ENCODE measurements at places on chromosomes 5 and 9.

DNA sequence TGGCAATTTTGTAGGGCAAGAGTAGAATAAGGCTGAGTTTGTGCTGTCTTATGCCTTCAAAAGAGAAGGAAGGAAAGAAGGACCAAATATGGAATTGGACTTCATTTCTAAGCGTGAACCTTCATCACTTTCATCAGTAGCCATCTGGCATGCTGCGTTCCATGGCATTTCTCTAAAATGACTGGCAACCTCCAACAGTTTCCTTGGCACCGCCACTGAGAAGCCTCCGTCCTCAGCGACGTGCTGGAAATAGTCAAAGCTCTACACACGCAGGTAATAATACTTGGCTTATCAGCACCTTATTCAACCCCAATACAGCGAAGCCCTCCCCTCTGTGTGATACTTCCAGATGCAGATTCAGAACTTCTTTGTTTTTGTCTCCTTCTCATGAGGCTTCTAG is 169.7 kb upstream of the CD180 start:
- no peak for DNase-seq

- no peak for DNase-seq
Measured at GRCh38 chr9:131319486-131319885, 30.0 kb downstream of the PLPP7 start.

GRCh38 chr5:37723162-37723961 is 116.5 kb downstream of the GDNF start:
- peak; percentile 36 for DNase-seq

- DNase-seq = no peak
Measured at GRCh38 chr5:33317271-33317670, 123.5 kb upstream of the TARS1 start.

- DNase-seq = peak; percentile 10
Measured at GRCh38 chr5:102545175-102545574, 46.4 kb upstream of the SLCO6A1 start.

- no peak for DNase-seq
Measured at GRCh38 chr9:120625222-120625621, 45.3 kb upstream of the CDK5RAP2 start.

DNA sequence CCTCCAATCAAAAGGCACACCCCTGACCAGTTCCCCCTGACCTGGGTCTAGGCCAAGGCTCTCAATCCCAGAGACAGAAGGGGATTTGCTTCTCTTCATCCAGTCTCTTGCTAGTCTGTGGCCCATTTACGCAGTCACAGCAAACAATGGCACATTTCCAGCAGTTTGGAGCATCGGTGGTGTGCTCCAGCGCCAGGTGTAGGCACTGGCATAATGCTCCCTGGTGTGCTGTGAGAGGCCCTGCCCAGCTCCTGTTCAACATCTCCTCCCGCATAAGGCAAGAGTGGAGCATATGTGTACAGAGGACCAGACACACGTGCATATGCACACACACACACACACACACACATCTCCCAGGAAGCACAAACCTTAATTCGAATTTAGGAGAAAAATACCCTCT is 79.5 kb upstream of the ERCC6L2 start:
- no peak for DNase-seq

GRCh38 chr5:68464424-68464823 is 248.9 kb downstream of the PIK3R1 start:
- DNase-seq = peak; percentile 79

DNA sequence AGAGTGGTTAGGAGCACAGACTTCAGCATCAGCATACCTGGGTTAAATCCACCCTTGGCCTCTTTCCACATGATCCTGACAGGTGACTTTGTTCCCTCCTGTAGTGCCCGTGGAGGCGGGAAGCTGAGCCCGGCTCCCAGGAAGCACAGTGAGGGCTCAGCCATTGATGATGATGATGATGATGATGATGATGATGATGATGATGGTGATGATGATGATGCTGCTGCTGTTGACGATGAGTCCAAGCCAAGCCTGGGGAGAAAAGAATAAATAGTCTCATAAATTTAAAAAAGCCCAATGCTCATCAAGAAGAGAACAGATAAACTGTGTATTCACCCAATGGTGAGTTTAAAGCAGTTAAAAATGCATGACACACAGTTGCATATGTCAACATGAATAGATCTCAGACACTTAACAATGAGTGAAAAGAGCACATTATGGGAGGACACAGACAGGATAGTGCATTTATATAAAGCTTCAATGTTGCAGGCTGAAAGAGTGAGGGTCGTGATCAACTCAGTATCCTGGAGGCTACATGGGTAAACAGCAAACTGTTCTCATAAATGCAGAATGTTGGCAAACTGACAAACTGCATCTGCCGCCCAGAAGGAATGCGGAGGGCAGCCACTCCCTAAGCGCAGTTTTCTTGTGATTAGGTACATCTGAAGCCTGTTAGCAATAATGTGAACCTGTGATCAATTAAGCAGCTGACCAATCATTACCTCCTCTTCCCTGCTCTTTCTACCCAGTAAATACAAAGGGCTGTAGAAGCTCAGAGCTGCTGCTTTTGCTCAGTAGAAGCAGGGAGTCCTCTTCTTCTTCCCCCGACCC is 11.7 kb upstream of the CFAP157 start:
- DNase-seq = no peak

DNA sequence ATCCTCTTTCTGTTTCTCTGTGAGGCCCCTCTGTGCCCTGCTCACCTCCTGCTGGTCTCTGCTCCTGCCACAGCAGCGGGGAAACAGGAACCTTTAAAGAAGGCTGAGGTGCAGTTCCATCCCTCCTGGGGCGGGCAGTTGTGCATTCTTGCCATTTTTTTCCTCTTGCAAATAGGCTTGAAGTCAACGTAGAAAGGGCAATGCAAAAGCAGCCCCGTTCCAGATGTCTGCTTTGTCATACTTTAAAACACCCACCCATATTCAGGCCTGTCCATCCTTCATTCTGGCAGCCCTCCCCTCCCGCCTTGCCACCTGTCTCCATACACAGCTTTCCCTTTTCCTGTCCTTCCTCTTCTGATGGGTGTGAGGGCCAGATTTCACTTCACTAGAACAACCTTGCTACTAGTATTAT is 65.4 kb upstream of the KLF9 start:
- no peak for DNase-seq

DNA sequence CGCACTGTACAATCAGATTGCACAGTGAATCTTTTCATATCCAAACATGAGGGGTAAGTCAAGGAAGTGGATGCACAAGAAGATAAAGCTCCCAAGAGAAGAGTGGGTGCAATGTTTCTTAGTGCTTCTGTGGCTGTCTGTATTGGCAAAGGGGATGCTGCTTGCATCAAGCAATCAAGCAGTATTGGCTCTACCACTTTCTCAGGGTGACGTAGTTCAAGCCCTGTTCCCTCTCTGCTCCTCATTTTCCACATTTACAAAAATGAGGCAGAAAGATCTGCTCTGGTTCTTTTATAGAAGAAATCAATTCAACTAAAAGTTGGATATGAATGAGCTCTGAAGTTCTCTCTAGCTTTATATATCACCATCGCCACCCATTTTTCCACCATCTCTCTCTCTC is 2.3 kb downstream of the TNFSF8 start:
- no peak for DNase-seq

DNA sequence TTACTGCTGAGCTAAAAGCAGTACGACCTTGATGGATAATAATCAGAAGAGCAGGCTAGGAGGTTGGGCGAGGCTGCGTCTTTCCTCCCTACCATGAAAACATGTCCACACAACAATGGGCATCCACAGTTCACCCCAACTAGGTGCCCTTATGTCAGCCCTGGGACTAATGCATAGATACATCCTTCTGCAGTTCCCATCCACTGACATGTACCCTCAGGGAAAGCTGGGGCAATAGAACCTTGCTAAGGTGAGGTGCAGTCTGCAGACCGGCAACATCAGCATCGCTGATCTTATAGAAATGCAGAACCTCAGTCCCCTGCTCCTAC is 697 bp upstream of the PRUNE2 start:
- no peak for DNase-seq

DNA sequence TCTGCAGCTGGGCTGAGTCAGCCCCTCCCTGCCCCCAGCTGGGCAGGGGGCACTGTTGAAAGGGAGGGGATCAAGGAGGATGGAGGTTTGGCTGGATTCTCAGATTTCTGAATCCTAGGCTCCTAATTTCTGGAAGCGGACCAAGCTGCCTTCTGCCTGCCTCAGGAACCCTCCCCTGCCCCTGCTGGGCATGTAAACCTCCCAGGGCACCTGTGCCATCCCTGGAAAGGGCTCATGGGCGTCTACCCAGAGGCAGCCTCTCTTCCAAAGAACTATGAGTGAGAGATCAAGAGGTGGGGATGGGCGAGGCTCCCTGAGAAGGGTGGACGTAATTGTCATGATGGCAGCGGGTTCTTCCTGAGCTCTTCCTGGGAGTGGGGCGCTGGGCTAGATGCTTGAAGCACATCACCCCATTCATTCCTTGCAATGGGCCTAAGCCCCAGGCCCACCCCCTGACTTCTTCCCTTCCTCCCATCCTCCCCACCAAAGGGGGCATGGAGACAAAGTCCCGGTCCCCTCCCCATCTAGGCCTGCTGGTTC is 21.6 kb downstream of the CSF1R start:
- no peak for DNase-seq

GRCh38 chr9:137453643-137454081 is 5.5 kb downstream of the NSMF start:
- peak; percentile 84 for DNase-seq

DNA sequence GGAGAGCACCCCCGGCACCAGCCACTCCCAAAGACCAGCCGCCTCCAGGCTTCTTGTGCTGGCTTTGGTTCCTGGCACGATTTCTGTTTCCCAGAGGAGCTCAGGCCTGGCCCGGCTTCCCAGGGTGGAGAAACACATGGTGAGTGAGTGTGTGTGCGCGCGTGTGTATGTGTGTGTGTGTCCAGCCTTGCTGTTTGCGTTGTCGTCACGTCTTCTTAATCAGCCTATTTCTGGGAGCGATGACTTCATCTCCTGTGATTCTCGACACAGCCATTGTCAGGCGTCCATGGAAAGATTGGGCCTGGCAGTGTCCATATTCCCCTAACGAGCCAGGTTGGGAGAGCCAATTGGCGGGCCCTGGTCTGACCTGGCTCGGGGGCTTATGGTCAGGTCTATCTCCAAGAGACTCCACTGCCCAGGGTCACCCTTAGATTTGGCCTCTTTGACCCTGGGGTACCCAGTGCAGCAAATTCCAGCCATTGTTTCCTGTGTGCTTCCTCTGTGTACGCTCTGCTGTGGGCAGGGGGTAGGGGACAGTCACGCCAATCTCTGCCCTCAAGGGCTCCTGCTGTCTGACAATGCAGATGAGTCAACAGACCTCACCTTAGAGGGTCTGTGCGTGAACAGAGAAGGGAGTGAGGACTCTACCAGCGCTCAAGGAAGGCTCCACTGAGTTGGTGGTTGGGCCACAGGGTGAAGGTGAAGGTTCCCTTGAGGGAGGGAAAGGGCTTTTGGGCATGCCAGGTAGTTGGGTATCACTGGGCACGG is 73.8 kb downstream of the DAB2IP start:
- DNase-seq = no peak

- DNase-seq = no peak
Measured at GRCh38 chr9:69768716-69769115, 8.9 kb upstream of the PTAR1 start.

GRCh38 chr5:11046160-11046559 is 285.1 kb upstream of the DAP start:
- DNase-seq = no peak

DNA sequence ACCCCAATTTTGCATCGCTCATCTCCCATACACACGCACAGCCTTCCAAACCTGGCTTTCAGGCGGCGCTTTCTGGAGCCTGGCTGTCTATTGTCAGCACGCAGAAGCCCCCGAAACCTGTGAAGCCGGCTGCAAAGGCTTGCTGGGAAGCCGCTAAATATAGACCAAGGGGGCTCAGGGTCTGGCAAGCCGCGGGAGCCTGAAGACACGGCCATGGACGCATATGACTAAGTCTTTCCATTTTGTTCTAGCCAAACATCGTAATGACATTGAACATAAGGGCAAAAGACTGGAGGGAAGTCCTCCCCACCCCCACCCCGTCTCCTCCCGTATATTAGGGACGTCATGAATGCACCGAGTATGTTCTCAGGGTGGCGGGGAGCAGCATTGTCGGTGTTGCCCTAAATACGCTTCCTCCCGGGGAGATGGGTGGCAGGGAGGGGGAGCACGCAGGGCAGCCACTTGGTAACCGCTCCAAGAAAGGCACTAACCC is 1.1 kb downstream of the CTNND2 start:
- no peak for DNase-seq

GRCh38 chr5:74500110-74500917 is 140.2 kb downstream of the ENC1 start:
- DNase-seq = no peak

DNA sequence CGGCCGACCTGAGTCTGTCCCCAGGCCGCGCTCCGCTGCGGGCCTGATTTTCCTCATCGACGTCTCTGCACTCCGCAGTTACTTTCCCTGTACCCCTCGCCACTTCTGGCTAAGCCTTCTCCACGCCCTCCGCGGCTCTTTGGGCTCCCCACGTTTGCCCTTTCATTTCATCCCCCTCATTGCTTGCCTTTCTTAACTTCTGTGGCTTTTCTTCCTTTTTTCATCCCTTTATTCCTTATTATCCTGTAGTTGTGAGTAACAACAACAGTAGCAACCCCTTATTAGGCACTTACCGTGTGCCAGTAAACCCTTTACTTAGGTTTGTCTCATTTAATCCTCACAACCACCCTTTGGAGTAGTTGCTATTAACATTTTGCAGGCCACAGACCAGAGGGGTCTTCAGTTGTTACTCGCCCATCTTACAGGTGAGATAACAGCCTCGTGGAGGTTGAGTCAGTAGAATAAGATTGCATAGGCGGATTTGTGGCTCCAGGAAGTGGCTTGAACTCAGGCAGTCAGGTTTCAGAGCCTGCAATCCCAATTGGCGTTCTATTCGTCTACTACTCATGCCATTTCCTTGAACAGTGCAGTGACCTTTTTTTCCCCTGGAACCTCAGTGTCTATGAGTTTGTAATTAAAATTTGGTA is 724 bp downstream of the TCERG1 start:
- DNase-seq = peak; percentile 52

- DNase-seq = no peak
Measured at GRCh38 chr9:131038256-131039128, 29.5 kb downstream of the LAMC3 start.

- no peak for DNase-seq
Measured at GRCh38 chr5:50325237-50325832, 115.8 kb downstream of the EMB start.

- peak; percentile 54 for DNase-seq
Measured at GRCh38 chr9:105114318-105114717, 130.1 kb upstream of the SLC44A1 start.

All from activated CD4-positive, alpha-beta T cell treated with anti-CD3 and anti-CD28 coated beads for 36 hours (primary cell).